Stimulated activated CD8-positive, alpha-beta memory T cell treated with anti-CD3 and anti-CD28 coated beads, Interleukin-15, amount 100 ng/mL, for 24 hours (primary cell): ENCODE measurements at places on chromosomes 13 and 19.

DNA sequence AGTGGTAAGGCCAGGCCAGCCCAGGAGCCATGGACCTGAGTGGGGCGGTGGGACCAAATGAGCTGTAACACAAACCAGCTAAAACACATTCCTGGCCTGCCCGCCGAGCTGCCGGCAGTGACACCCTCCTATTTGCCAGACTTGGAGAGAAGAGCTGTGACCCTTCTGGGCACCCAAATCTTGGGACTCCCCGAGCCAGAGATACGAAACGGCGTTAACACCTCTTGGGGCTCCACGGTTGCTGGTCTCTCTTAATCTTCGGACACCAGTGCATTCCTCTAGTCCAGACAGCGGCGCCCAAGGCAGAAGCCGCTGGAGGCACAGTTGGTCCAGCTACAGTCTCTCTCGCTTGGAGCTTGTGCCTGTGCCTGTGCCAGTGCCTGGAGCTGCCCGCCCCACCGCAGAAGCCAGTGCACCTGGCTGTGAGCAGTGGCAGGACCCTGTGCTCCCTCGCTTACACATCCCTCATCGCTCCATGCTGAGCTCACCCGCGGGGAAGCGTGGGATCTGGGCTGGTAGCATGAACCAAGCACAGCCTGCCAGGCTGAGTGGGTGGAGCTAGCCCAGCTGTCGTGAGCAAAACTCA lies 147.2 kb upstream of the KLHL1 start:
- DNase-seq, result no peak

DNA sequence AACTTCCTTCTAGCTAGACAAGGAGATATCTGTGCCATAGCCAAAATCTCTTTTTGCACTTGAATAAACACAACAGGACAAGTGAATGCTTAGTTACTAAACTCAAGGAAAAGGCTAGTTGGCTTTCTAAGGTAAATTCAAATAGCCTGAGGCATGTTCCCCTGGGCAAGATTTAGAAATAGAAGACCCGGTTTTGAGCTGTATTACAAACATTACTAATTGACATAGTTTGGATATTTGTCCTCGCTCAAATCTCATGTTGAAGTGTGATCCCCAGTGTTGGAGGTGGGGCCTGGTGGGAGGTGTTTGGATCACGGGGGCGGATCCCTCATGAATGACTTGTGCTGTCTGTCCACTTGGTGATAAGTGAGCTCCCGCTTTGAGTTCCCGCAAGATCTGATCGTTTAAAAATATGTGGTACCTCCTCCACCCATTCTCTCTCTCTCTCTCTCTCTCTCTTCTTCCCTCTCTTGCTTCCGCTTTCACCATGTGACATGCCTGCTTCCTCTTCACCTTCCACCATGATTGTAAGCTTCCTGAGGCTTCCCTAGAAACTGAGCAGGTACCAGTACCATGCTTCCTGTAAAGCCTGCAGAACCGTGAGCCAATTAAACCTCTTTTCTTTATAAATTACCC lies 3.9 kb upstream of the KBTBD6 start:
- DNase-seq, result no peak

GRCh38 chr13:45690636-45691035 lies 11.5 kb upstream of the CBY2 start:
- DNase-seq, result no peak

GRCh38 chr13:27006519-27007161 lies 165.0 kb downstream of the USP12 start:
- DNase-seq, result no peak

- no peak for DNase-seq
Measured at GRCh38 chr13:97878431-97879375, 74.8 kb upstream of the IPO5 start.

DNA sequence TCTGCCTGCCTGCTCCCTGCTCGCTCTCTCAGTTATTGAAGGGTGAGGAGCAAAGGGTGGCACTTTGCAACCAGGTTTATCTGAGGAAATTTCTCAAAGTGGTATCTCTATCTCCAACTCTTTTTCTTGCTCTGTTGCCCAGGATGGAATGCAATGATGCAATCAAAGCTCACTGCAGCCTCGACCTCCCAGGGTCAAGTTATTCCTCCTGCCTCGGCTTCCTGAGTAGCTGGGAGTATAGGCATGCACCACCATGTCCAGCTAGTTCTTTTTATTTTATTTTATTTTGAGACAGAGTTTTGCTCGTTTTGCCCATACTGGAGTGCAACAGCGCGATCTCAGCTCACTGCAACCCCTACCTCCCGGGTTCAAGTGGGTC lies 4.9 kb downstream of the ACTMAP start:
- DNase-seq, result no peak

GRCh38 chr13:25608181-25608580 lies 236.4 kb downstream of the ATP8A2 start:
- no peak for DNase-seq

DNA sequence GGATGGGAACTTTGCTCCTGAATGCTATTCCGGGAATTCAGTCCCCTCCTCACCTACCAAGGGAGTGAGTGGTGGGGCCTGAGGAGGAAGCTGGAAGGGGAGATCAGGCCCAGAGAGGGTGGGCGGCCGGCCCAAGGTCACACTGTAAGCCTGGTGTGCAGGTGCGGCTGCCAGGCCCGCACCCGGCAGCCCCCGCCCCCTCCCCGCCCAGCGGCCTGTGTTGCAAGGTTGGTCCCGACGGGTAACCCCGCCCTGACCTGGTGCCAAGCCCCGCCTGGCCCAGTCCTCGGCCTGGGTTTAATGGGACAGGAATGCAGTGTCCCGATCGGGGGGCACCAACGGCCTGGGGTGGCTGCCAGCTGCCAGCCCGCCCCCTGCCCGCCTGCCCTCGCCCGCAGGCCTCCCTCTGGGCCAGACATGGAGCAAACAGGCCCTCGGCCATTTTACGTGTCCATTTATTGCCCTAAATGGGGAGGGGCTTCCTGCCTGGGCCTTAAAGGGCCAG lies 5.5 kb downstream of the ZBTB7A start:
- DNase-seq, result no peak

DNA sequence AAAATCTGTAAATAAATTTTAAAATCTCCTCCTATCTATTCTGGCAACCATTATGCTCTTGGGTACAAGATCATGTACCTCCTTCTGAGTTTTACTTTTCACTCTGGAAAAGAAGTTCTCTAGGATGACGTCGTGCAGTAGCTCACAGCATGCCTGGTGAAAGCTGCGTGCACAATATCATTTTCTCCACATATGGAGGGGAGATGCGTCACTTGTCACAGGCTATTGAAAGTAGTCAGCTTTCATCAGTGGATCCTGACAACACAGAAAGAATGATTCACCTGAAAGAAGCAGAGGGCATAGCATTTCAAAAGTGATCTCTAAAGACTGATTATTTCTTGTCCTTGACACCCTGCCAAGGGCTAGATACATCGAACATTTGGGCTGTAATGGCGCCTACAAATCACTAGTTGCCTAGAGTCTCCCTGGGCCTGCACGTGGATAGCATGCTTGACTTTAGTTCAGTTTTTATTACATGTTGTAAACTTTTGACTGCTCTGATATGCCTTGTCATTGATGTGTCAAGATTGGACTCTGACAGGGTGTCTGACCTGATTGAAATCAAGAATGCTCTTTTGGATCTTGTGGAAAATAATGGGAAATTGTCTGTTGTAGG lies 1365.6 kb downstream of the OLFM4 start:
- no peak for DNase-seq

DNA sequence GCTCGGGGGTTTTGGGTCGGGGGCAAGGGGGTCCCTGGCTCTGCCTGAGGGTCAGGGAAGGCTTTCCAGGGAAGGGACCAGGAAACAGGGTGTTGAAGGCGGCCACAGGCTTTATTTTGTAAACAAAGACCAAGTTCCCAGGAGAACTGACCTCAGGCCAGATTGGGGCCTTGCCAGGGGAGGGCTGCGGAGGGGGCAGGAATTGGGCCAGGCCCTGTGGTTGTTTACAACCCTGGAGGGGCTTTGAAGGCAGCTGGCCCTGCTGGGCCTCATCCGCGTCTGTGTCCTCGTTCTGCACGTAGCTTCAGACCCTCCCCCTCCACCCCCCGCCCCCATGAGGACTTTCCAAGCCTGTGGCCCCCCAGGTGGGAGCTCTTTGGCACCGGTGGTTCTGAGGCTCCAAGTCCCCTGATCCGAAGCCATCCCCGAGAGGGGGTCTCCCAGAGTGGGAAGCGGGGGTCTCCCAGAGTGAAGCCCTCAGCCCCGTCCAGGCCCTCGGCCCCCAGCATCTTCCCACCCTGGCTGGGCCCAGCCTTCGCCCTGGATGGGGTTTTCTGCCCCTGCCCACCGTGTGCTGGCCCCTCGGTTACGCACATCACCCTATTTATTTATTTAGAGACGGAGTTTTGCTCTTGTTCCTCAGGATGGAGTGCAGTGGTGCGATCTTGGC lies 13.5 kb upstream of the BSG start:
- no peak for DNase-seq

- DNase-seq, result no peak
Measured at GRCh38 chr13:28739376-28739775, 20.6 kb upstream of the SLC46A3 start.

DNA sequence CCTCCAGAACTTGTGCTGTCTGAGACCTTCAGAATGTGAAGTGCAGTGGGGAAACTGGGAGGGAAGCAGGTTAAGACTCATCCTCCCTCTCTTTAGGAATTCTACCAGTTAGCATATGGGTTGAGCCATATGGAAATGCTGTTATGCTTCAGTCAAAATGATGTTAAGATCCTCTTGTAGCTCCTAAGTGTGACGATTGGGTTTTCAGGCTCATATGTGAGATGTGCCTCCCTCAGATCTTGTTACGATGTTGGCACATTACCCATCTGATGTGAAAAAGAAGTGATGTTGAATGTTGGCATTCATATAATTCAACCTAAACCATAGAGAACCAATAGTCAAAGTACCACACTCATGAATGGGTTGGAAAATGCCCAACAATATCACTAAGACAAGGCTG lies 67.8 kb upstream of the IPO5 start:
- DNase-seq, result no peak

DNA sequence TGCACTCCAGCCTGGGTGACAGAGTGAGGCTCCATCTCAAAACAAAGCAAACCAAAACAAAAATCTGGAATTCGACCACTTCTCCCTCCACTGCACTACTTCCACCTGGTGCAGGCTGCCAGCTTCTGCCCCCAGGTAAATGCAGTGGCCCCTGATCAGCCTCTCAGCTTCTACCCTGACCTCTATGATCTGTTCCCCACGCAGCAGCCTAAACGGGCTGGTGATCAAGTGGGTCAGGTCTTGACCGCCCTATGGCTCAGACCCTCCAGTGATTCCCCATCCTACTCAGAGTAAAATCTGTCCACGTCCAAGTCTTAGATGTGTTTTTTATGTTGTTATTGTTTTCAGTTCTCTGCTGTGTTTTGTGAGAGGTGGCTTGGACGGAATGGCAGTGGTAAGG lies 163.9 kb downstream of the KCTD15 start:
- DNase-seq, result no peak

DNA sequence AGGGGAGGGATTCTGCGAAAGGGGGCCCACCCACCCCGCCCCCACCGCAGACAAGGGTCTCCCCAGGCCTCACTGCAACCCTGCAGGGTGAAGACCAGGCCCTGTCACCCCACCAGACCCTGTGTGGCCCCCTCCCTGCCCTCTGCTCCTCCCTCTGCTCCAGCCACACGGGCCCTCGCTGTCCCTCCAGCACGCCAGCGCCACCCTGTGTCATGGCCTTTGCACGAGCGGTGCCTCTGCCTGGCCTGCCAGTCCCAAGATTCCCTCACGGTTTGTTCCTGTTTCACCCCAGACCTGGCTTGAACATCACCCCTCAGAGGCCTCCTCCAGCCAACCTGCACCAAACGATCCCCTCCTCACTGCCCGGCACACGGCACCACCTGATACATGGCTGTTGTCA lies 27.3 kb downstream of the PIP5K1C start:
- no peak for DNase-seq

GRCh38 chr19:58570770-58571574 lies 2.2 kb downstream of the MZF1 start:
- no peak for DNase-seq

- no peak for DNase-seq
Measured at GRCh38 chr19:38281811-38282566, 17.6 kb downstream of the SPINT2 start.

- DNase-seq, result no peak
Measured at GRCh38 chr13:20728579-20729311, 25.2 kb downstream of the IL17D start.

- DNase-seq, result no peak
Measured at GRCh38 chr13:46478651-46479050, 74.3 kb upstream of the LRCH1 start.

GRCh38 chr13:85261757-85262346 lies 537.4 kb downstream of the SLITRK6 start:
- DNase-seq, result no peak

- no peak for DNase-seq
Measured at GRCh38 chr13:40238761-40239160, 427.7 kb downstream of the FOXO1 start.

GRCh38 chr13:97855570-97856303 lies 97.7 kb upstream of the IPO5 start:
- DNase-seq, result no peak

GRCh38 chr13:97904059-97904458 lies 49.4 kb upstream of the IPO5 start:
- no peak for DNase-seq

DNA sequence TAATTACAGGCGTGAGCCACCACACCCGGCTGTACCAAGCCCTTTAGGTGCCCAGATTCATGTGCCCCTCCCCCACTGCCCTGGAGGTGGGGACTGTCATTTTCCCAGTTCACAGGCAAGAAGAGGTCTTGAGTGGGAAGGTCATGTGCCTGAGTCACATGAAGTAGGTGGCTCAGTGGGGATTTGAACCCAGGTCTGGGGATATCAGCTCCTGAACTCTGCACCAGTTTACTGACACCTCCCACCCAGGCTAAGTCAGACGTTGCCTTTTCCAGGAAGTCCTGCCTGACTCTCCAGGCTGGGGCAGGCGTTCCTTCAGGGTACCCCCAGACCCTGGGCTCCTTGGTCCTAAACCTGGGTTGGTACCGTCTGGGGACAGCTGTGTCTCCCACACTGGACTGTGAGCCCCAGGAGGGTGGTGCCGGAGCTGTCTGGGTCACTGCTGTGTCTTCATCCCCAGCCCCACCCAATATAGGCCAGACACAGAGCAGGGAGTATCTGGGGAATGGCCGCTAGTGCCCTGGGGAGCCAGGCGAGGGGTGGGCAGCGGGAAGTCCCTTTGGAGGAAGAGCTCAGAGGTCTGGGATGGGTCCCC lies 8.6 kb downstream of the VASP start:
- no peak for DNase-seq

GRCh38 chr13:104869501-104869900 lies 1666.0 kb downstream of the EFNB2 start:
- no peak for DNase-seq

- DNase-seq, result no peak
Measured at GRCh38 chr19:41373993-41374392, 2.3 kb upstream of the TMEM91 start.

- DNase-seq, result no peak
Measured at GRCh38 chr13:24617256-24618010, 62.8 kb upstream of the ATP12A start.

- DNase-seq, result no peak
Measured at GRCh38 chr19:32877323-32877912, 7.9 kb upstream of the SLC7A9 start.
